ENCODE measurements at places on chromosomes 6 and 20.

- no peak overlapping the region for H3K4me3 ChIP-seq
- H3K27me3 ChIP-seq: peaks cover 11% of the 10 kb centered on the region
- no peak overlapping the region for H3K27ac ChIP-seq
- H3K4me1 ChIP-seq: peaks cover 14% of the 10 kb centered on the region
Measured at GRCh38 chr20:2756056-2756611, 44.3 kb downstream of the CPXM1 start.

- no peaks in the 10 kb centered on the region for H3K36me3 ChIP-seq
- H3K4me1 ChIP-seq: no peaks in the 10 kb centered on the region
- no peaks in the 10 kb centered on the region for H3K27me3 ChIP-seq
- no peak for DNase-seq
- no peak overlapping the region for H3K27ac ChIP-seq
Measured at GRCh38 chr6:54801669-54802068, 44.9 kb upstream of the FAM83B start.

DNA sequence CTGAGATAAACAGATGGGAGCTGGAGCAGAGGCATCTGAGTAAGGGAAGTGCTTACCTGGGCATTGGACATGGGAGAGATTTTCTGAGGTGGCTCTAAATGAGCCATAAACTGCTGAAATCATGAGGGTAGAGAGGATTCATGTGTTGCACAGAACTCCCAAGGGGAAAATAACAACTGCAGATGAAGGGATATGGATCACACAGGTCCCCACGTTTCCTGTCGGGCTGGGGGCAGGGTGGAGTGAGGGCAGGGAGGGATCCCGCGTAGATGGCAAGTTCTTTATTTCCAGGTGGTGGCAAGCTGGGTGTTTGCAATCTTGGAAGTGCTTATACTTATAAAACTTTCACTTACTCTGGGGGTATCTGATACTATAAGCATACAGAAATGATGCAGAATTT, 422.6 kb upstream of the FLRT3 start:
- no peak overlapping the region for H3K27ac ChIP-seq
- H3K36me3 ChIP-seq: no peaks in the 10 kb centered on the region

DNA sequence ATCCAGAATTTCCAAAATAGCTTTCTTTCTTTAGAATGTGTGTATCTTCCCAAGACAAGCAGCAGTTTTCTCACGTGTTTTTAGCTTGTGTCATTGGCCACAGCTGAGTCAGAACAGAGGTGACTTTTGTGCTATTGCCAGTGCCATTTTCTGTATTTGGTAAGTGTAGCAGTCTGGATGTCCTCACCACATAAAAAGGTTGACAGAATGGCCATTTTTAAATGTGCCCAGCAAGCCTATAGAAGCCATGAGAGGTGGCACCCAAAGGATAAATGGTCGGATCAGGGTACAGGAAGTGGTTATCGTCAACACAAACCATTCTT, 269.5 kb upstream of the HSF2 start:
- H3K27ac ChIP-seq: no peak overlapping the region
- H3K27me3 ChIP-seq: no peaks in the 10 kb centered on the region
- H3K4me3 ChIP-seq: no peak overlapping the region
- DNase-seq: no peak

GRCh38 chr6:27693766-27694546, 218.2 kb downstream of the OR2B2 start:
- H3K4me1 ChIP-seq: peaks cover 2% of the 10 kb centered on the region
- H3K27me3 ChIP-seq: peaks cover 4% of the 10 kb centered on the region
- DNase-seq: peak; percentile 57
- no peaks in the 10 kb centered on the region for H3K36me3 ChIP-seq
- peak overlapping the region; percentile 98 for H3K4me3 ChIP-seq

GRCh38 chr6:78829407-78829806, 37.9 kb upstream of the IRAK1BP1 start:
- H3K27ac ChIP-seq: no peak overlapping the region
- no peaks in the 10 kb centered on the region for H3K4me1 ChIP-seq
- no peak overlapping the region for H3K4me3 ChIP-seq
- H3K36me3 ChIP-seq: no peaks in the 10 kb centered on the region
- DNase-seq: no peak
- H3K27me3 ChIP-seq: no peaks in the 10 kb centered on the region

GRCh38 chr6:100691972-100692371, 189.2 kb downstream of the ASCC3 start:
- no peak overlapping the region for H3K4me3 ChIP-seq
- H3K27me3 ChIP-seq: no peaks in the 10 kb centered on the region
- H3K4me1 ChIP-seq: no peaks in the 10 kb centered on the region

DNA sequence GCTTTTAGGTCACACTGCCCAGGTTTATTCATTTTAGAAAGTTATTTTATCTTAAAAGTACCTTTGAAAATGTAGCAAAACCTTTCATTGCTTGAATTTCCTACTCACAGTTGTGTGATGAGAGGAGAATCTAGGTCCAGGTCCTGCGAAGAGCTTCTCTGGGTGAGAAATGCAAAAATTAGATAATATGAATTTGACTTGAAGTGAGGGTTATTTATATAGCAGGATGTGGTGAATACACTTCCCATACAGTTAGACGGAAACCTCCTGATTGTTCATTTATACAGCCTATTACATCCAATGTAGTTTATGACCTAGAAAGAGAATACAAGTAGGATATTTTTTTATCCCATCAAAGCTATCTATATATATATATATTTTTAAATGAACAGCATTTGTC, 30.5 kb downstream of the CDKAL1 start:
- H3K27ac ChIP-seq: no peak overlapping the region
- no peaks in the 10 kb centered on the region for H3K36me3 ChIP-seq
- H3K27me3 ChIP-seq: no peaks in the 10 kb centered on the region
- no peak overlapping the region for H3K4me3 ChIP-seq

GRCh38 chr20:45487231-45487635, 17.7 kb downstream of the WFDC2 start:
- peaks cover 12% of the 10 kb centered on the region for H3K27me3 ChIP-seq
- H3K4me1 ChIP-seq: no peaks in the 10 kb centered on the region
- no peaks in the 10 kb centered on the region for H3K36me3 ChIP-seq
- no peak for DNase-seq
- H3K4me3 ChIP-seq: no peak overlapping the region
- no peak overlapping the region for H3K27ac ChIP-seq

DNA sequence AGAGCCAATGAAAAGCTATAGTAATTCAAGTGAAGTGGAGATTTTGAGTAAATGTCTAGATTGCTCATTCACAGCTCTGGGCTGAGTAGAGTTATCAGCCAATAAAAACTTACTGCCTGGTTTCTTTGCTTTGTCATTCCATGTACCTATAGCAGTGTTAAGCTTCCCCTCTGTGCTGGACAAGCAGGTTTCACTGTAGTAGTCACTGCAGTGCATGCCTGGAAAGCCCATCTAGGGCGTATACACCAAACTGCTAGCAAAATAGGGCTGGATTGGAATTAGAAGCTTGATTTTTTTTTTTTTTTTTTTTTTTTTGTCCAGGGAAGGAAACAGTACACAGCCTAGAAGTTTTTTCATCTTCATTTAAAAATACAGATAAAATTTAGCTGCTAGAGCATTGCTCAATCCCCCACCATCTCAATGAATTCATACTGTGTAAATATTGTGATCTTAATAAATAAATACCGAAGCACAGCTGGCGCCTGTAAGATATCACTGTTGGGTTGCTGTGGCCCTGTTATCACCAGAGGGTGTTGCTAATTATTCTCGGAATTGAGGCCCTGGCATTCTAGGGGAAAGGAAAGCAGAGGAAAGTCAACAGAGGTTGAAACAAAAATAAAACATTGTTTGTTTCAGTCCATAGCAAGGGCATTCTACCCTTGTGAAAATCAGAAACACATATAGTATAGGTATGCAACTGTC, 968.5 kb upstream of the GJE1 start:
- H3K4me1 ChIP-seq: no peaks in the 10 kb centered on the region
- no peaks in the 10 kb centered on the region for H3K36me3 ChIP-seq
- DNase-seq: no peak
- no peak overlapping the region for H3K4me3 ChIP-seq

DNA sequence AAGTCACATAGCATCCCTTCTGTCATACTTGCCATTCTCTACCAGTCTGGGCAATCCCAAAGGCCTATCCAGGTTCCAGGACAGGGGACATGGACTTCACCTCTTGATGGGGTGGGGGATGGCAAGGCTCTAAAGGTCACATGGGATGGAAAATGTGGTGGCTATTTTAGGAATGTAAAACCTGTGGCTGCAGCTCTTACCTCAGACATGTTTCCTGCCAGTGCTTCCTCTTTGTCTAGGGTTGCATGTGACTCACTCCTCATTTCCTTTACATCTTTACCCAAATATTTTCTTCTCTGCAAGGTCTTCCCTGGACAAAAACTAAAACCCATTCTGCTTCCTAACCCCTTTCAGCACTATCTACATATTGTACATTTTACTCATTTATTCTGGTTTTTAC, 135.7 kb downstream of the BTBD3 start:
- DNase-seq: no peak
- H3K27me3 ChIP-seq: no peaks in the 10 kb centered on the region
- no peak overlapping the region for H3K4me3 ChIP-seq
- no peak overlapping the region for H3K27ac ChIP-seq

- H3K27ac ChIP-seq: no peak overlapping the region
- DNase-seq: no peak
- no peaks in the 10 kb centered on the region for H3K36me3 ChIP-seq
- H3K27me3 ChIP-seq: peaks cover 26% of the 10 kb centered on the region
- no peaks in the 10 kb centered on the region for H3K4me1 ChIP-seq
Measured at GRCh38 chr20:59810449-59811187, 122.8 kb downstream of the SYCP2 start.

DNA sequence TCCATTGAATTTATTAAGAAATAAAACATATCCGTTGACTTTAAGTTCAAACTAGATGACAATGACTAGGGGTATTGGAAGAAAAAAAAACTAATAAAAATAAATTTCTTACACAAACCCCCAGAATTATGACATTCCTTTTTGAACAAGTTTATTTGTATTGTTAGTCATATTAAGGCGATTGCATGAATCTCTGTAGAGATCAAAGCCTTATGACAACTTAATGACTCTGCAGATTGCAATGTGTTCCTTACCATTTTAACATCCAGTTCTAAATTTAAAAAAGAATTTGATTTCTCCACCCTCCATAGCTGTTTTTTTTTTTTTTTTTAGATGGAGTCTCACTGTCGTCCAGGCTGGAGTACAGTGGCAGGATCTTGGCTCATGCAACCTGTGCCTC, 189.8 kb upstream of the CEP162 start:
- H3K27me3 ChIP-seq: peaks cover under 1% of the 10 kb centered on the region
- no peaks in the 10 kb centered on the region for H3K36me3 ChIP-seq
- H3K4me1 ChIP-seq: no peaks in the 10 kb centered on the region
- DNase-seq: no peak

GRCh38 chr6:8335381-8335780, 100.0 kb downstream of the SLC35B3 start:
- no peak overlapping the region for H3K27ac ChIP-seq
- no peaks in the 10 kb centered on the region for H3K36me3 ChIP-seq
- no peak for DNase-seq
- no peak overlapping the region for H3K4me3 ChIP-seq
- no peaks in the 10 kb centered on the region for H3K27me3 ChIP-seq
- H3K4me1 ChIP-seq: no peaks in the 10 kb centered on the region

DNA sequence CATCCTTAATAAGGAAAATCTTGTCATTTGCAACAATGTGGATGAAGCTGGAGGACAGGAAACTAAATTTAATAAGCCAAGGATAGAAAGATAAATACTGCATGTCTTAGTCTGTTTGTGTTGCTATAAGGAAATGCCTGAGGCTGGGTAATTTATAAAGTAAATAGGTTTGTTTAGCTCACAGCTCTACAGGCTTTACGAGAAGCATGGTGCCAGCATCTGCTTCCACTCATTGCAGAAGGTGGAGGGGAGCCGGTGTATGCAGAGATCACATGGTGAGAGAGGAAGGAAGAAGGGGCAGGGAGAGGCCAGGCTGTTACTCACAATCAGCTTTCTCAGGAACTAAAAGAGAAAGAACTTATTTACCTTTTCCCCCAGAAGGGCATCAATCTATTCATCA, 118.9 kb upstream of the SMLR1 start:
- H3K4me3 ChIP-seq: no peak overlapping the region
- H3K36me3 ChIP-seq: no peaks in the 10 kb centered on the region
- no peaks in the 10 kb centered on the region for H3K27me3 ChIP-seq
- no peak overlapping the region for H3K27ac ChIP-seq

DNA sequence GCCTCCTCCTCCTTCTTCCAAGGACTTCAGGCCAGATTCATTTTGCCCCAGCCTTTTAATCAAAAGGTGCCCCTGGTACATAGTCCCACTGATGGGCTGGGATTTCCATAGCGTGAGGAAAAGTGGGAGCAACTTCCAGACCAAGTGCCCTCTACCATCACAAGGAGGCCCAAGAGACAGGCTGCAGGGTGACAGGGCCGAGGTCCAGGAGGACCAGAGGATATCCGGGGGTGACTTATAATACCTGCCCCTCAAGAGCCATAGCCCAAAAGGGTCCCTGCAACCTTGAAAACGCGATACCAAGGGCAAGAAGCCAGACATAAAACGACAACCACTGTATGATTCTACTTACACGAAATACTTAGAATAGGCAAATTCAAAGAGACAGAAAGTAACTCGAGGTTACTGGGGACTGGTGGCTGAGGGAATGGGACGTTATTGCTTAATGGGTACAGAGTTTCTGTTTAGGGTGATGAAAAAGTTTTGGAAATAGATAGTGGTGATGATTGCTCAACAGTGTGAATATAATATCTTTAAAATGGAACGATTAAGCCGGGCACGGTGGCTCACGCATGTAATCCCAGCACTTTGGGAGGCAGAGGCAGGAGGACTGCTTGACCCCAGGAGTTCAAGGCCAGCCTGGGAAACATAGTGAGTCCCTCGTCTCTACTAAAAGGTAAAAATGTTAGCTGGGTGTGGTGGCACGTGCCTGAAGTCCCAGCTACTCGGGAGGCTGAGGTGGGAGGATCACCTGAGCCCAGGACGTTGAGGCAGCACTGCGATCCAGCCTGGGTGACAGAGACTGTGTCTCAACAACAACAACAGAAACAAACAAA, 71.9 kb downstream of the NOL4L start:
- H3K4me1 ChIP-seq: peaks cover 40% of the 10 kb centered on the region
- peaks cover 48% of the 10 kb centered on the region for H3K36me3 ChIP-seq
- H3K4me3 ChIP-seq: peak overlapping the region; percentile 17
- H3K27ac ChIP-seq: peak overlapping the region; percentile 51

GRCh38 chr6:15569035-15569995, 93.5 kb downstream of the DTNBP1 start:
- no peaks in the 10 kb centered on the region for H3K27me3 ChIP-seq
- no peaks in the 10 kb centered on the region for H3K36me3 ChIP-seq
- H3K27ac ChIP-seq: no peak overlapping the region
- H3K4me1 ChIP-seq: no peaks in the 10 kb centered on the region
- H3K4me3 ChIP-seq: no peak overlapping the region

GRCh38 chr20:8408587-8409307, 276.7 kb downstream of the PLCB1 start:
- DNase-seq: no peak
- H3K36me3 ChIP-seq: no peaks in the 10 kb centered on the region
- no peaks in the 10 kb centered on the region for H3K4me1 ChIP-seq
- no peaks in the 10 kb centered on the region for H3K27me3 ChIP-seq
- H3K4me3 ChIP-seq: no peak overlapping the region

GRCh38 chr6:158489441-158489840, 70.5 kb upstream of the TMEM181 start:
- no peaks in the 10 kb centered on the region for H3K27me3 ChIP-seq
- DNase-seq: no peak

DNA sequence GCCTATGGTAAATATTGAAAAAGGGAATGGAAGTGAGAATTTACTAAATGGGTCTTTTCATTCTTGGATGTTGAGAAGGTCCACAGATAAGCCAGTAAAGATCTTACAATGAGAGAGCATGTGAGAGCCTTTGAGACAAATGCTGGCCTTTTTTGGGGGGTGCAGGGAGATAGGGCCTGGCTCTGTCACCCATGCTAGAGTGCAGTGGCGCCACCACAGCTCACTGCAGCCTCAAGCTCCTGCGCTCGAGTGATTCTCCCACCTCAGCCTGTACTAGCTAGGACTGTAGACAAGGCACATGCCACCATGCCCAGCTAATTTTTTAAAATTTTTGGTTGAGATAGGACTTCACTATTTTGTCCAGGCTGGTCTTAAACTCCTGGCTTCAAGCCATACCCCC, 63.2 kb upstream of the TMEM181 start:
- DNase-seq: no peak
- peaks cover 4% of the 10 kb centered on the region for H3K36me3 ChIP-seq
- H3K27ac ChIP-seq: no peak overlapping the region
